Stimulated activated CD4-positive, alpha-beta T cell treated with anti-CD3 and anti-CD28 coated beads, Interleukin-1b, Interleukin-23, amount 100 ng/mL, for 4 hours (primary cell): ENCODE measurements at places on chromosomes 5 and 9.

GRCh38 chr5:168879331-168879730, 300.2 kb upstream of the PANK3 start:
- DNase-seq: no peak

DNA sequence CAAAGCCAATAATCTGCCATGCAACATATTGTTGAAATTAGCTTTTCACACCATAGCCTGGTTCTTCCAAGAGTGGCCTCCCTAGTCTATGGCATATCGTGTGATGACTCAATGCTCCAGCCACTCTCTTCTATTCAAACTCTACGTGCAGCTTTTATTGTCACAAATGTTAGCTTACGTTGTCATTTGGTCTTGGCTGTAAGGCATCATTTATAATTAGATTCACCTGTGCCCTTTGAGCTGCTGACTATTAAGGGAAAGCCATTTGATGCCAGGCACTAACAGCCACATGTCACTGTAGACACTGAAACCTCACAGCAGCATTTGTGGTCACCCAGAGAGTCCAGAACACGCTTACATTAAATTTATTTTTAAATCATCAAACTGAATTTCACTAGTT, 66.8 kb downstream of the APBA1 start:
- no peak for DNase-seq

GRCh38 chr5:172874647-172875504, 40.8 kb downstream of the ERGIC1 start:
- DNase-seq: no peak

- DNase-seq: no peak
These were observed 319.2 kb downstream of the NSG2 start for GRCh38 chr5:174364676-174365075.

- DNase-seq: no peak
These were observed 8.2 kb upstream of the ACO1 start for GRCh38 chr9:32376285-32376684.

- no peak for DNase-seq
These were observed 35.0 kb upstream of the NSMF start for GRCh38 chr9:137494104-137494544.

- no peak for DNase-seq
These were observed 531.6 kb upstream of the CLINT1 start for GRCh38 chr5:158390577-158390976.

DNA sequence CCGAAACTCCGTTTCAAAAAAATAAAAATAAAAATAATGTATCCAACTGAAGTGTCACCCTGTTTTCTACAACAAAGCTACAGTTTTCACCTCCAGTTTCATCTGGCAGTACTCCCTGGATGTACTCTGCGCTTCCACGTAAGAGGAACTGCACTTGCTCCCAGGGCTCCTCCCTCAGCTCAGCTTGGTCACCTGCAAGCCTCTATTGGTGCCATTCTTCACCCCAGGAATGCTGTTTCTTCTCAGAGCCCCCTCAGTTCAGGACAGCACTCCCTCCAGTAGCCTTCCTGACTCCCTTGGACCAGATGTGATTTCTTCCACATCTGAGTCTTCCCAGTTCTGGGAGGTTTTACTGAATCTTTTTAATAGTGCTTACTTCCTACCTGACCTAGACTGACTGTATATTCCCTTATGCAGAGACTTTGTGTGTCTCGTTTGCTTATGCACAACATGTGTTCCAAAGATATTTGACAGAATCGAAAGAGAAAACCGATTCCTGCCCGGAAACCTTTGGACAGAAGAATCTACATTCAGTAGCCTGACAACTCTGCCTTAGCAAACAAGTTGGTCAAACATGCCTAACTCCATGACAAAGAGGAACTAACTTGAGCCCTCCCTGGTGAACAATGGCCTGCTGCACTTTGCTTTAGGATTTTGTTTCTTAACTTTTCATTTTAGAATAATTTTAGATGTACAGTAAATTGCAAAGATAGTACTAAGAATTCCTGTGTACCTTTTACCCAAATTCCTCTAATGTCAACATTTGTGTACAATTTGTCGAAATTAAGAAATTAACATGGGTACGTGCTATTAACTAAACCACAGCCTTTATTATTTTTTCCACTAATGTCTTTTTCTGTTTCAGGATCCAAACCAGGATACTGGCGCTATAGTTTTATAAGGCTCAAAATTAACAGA, 814 bp downstream of the CCDC125 start:
- no peak for DNase-seq

GRCh38 chr9:14909961-14910805, at the start of gene FREM1:
FREM1 (minus strand) TSS chr9:14910428; CDS start chr9:14868977, 41,451 bp downstream.
- no peak for DNase-seq

DNA sequence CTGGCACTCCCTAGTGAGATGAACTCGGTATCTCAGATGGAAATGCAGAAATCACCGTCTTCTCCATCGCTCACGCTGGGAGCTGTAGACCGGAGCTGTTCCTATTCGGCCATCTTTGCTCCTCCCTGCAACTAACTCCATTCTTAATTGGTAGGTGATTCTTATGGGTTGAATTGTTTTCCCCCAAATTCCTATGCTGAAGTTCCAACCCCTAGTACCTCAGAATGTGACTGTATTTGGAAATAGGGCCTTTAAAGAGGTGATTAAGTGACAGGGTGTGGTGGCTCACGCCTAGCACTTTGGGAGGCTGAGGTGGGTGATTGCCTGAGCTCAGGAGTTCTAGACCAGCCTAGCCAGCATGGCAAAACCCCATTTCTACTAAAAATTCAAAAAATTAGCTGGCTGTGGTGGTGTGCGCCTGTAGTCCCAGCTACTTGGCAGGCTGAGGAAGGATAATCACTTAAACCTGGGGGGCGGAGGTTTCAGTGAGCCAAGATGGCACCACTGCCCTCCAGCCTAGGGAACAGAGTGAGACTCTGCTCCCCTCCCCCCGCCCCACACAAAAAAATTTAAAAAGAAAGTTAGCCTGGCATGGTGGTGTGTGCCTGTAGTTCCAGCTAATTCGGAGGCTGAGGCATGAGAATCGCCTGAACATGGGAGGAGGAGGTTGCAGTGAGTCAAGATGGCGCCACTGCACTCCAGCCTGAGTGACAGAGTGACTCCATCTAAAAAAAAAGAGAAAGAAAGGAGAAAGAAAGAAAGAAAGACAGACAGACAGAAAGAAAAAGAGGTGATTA, 25.2 kb upstream of the FOCAD start:
- DNase-seq: no peak

DNA sequence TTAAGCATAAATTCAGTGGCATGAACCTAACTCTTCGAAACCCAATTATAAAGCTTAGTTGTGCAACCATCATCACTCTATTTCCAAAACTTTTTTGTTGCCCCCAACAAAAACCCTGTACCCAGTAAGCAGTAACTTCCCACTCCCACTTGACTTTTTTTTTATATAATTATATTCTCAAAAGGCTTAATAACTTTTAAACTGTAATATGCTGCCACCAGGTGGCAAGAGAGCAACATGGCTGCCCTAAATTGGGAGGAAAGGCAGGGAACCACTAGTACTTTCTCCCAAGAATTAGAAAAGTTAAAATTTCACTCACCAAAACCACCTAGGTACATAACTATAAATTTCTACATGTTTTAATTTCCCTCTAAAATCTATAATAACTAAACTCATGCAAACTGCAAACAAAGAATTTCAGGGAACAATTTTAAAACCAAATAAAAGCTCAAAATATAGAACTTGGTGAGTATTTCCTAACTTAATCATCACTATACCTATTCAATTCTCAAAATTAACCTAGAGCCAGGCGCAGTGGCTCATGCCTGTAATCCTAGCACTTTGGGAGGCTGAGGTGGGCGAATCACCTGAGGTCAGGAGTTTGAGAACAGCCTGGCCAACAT, 50.2 kb upstream of the RNF38 start:
- no peak for DNase-seq

DNA sequence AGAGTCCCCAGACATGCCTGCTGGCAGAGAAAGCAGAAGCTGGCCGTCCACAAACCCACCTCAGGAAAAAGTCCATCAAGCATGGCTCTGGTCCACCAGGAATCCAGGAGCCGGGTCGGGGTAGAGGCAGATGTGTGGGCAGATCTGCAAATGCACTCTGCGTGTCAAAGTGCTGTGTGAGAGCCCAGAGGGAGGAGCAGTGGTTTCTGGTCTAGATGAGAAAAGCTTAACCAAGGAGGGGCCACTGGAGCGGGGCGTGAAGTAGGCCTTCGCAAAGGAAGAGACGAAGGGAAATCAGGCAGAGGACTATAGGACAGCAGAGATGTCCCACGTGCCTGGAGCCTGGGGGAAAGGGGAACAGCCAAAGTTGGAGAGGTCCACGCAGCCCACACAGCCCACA, 40.0 kb downstream of the TTLL11 start:
- DNase-seq: no peak

DNA sequence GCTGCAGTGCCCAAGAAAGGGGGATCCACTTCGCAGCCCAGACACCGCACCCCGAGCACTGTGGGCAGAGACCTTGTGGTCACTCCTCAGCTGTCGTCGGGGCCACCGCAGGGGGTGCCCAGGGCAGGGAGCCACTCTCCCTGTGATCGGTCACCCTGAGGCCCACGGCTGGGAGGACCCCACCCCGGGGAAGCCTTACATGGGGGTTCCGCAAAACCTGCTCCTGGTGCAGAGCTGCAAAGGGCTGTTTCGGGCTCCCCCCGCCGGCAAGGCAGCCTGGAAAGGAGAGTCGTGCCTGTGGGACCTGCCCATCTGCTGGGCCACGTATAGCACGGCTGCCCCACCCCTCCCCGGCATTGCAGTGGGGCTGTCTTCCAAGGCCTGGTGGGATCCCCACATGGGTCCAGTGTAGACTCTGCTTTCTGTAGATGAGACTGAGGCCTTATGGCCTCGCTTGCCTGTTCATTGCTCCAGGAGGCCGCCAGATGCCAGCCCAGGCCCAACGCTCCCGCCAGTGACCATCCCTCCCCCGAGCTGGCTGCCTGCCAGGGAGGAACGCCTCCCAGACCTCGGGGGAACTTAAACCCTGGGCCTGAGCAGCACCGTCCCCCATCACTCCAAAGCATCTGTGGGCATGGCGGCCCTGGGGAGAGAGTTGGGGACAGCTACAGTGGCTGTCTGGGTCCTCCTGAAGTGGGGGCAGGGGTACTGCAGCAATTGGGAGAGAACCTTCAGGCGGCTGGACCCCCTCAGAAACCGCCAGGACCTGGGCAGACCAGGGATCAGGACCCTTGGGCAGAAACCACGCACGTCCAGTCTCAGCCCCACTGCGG, 1.6 kb upstream of the DNLZ start:
- no peak for DNase-seq

DNA sequence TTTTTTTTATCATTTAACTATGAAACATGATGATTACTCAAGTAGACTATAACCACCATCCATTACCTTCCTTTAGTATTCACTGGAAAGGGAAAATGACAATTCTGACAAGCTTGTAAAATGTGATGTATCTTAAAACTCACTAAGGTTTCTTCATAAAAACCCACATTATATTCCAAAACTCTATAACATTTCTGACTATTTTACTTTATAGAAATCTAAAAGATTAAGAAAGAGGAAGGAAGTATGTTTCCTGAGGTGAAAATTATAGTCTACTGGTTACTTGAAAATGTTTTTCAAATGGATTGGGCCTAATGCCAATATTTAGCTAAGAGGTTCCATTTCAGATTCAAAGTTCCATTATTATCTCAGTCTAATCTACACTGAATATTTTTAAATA, 1982.2 kb upstream of the C9orf72 start:
- no peak for DNase-seq

DNA sequence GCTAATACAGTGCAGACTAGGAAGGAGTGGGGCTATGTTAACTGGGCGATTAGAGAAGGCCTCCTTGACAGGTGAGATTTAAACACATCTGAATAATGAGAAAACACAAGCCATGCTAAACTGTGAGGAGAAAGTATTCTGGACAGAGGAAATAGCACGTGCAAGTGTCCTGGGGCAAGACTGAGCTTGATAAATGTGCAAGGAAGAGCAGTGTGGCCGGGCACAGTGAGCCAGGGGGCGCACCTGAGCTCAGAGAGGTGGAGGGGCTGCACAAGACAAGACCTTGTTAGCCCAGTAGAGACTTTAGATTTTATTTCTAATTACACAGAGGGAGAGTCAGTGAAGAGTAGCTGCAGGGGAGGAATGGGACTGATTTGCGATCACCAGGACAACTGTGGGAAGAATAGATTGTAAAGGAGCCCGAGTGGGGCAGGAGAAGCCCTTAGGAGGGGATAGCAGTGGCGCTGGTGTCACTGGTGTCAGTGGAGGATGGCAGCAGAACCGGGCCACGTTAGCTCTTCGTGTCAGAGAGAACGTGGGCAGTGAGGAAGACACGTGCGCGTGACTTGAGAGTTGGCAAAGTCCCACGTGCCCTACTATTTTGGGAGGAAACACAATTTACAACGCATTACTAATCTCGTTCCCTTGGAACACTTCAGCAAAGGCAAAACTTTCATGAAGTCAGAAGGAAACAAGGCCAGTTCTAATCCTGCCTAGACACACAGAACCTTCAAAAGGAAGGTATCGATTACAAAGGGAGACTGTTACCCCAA, 17.9 kb upstream of the C5orf47 start:
- DNase-seq: no peak

- DNase-seq: no peak
These were observed 4.1 kb downstream of the PTGS1 start for GRCh38 chr9:122374885-122375420.

GRCh38 chr5:139148306-139148705, 49.9 kb downstream of the SIL1 start:
- no peak for DNase-seq

DNA sequence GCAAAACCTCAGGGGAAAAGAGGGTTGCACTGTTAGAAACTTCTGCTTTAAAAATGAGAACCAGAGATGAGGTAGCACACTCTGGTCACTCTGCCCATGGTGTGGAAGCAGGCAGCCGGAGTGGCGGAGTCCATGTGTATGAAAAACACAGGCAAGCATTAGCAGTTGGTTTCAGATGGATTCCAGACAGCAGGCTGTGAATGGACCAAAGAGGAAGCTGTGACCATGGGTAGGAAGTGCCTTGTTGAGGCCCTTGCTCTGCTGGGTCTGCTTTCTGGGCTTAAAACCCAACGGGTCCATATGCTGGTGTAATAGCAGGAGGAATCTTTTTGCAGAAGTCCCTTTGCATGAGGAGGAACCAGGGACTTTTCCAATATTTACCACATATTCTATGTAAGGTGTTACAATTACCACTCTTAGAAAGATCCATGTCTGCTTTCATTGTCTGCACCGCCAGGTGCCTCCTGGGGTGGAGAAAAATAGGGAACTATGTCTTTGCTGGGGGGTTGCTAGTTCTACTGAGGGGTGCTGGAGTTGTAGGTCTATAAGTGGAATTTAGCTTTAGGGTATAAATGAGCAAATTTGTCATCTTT, 77.0 kb downstream of the ANKRD55 start:
- no peak for DNase-seq

- no peak for DNase-seq
These were observed at the start of gene C9 for GRCh38 chr5:39364367-39364766. C9 (minus strand) TSS chr5:39364495; CDS start chr5:39364464, 31 bp downstream.

DNA sequence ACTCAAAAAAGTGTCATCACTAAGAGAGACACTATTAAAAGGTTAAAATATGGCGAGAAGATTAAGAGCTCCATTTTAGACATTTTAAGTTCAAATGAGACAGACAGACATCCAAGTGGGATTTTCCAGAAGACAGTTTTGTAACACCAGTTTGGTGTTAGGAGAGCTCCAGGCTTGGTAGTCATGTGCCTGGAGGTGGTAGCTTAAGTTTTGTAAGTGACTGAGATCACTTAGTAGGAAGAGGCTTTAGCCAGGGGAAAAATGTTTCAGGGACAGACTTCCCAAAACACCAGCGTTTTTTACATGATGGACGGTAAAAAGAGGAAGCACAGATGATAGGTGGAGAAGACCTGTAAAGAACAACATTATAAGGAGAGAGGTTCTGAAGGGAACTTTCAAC, 150.3 kb downstream of the GIN1 start:
- DNase-seq: no peak

- DNase-seq: no peak
These were observed 252.9 kb upstream of the SLC24A2 start for GRCh38 chr9:20041697-20042081.

GRCh38 chr5:93281980-93282772, 298.8 kb downstream of the NR2F1-AS1 start:
- DNase-seq: no peak
